ENCODE measurements at places on chromosomes 3 and 15. TPM values are rescaled to one million over a fixed set of nuclear protein-coding genes. Genes with fewer than 3 reads are reported as not detected.

Gene AHSG
- 568 TPM for polyA plus RNA-seq

DNA sequence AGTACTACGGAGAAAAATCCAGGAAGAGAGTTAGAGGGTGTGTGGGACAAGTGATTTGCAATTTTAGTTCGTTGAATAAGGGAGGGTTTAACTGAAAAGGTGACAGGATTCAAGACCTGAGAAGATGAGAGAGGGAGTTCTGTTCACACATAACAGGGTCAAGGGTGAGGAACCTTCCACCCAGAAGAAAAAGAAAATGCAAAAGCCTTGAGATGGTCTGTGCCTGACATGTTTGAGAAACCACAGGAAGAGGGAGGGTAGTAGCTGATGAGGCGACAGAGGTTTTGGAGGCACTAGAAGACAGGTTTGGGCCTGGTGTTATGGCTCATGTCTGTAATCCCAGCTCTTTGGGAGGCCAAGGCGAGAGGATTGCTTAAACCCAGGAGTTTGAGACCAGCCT lies 591 bp upstream of the SLC25A20 start:
- peak overlapping the region; percentile 59 for H3K27ac ChIP-seq
- H3K36me3 ChIP-seq = no peaks in the 10 kb centered on the region
- no peak for DNase-seq

DNA sequence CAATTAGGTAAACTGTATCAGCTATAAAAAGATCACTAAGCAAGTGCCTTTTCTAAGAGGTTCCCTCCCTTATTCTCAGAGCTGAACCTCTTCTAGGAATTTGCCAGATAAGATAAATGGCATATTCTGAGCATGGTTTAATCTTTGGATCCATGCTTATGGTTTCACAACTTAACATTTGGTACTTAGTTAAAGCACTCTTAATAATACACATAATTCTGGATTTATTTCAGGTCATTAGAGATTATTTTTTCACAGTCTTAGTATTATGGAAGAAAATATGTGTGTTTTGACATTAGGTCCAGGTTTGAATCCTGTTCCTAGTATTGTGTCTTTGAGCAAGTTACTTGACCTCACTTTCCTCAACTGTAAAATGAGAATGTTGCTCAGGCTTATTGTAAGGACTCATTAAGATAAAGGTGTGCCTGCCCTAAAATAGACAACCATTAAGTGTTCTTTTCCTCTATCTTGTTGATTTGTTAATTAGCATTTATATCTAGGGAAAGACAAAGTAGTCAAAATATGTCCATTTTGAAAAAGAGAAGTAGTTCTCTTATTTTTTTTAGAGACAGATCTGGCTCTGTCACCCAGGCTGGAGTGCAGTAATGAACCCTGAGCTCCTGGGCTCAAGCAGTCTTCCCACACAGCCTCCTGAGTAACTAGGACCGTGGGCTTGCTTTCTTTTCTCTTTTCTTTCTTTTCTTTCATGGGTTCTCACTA lies 43.4 kb downstream of the TSC22D2 start:
- no peak for DNase-seq
- H3K27ac ChIP-seq = no peak overlapping the region
- no peak overlapping the region for H3K4me3 ChIP-seq
- H3K4me1 ChIP-seq = peaks cover 17% of the 10 kb centered on the region
- no peaks in the 10 kb centered on the region for H3K36me3 ChIP-seq
- H3K27me3 ChIP-seq = no peaks in the 10 kb centered on the region

DNA sequence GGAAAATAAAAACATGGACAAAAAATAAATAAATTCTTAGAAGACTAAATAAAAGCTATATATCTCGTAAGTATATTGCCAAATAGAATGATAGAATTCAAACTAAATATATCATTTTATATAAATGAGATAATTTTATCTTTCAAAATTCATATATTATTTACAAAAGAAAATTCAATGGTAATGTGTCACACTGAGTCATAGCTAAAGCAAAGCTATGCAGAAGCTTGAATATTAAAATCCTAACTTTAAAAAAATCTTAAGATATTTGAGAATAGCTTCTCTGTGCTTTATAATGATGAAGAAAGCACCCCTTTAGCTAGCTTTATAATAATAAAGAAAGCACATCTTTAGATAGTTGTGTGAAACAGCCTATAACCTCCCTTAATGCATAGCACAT lies 1010.8 kb downstream of the OTOL1 start:
- no peaks in the 10 kb centered on the region for H3K4me1 ChIP-seq
- no peak overlapping the region for H3K4me3 ChIP-seq
- H3K27me3 ChIP-seq = no peaks in the 10 kb centered on the region
- no peaks in the 10 kb centered on the region for H3K36me3 ChIP-seq

Gene PGBD4
- polyA plus RNA-seq = 0.56 TPM

Gene PPP1R14D
- polyA plus RNA-seq = 0.47 TPM

DNA sequence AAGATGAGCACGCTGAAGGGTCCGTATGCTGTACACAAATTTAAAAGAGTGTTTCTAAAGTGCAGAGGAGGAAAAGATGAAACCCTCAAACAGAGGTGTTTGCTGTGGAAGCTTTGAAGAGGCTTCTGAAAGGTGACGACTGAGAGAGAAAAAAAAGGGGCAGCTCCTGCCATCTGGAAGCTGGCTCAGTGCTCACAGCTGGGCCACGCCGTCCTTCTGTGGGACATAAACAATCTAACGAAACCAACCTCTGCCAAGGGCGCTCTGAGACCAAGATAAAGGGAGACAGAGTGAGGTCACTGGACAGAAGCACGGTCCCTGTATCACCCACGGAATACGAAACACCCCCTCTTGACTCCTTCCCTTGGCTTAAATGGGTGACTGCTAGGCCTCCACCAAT lies 96.3 kb upstream of the SLC6A6 start:
- no peaks in the 10 kb centered on the region for H3K36me3 ChIP-seq
- no peak for DNase-seq
- H3K4me3 ChIP-seq = no peak overlapping the region
- H3K4me1 ChIP-seq = peaks cover 6% of the 10 kb centered on the region

GRCh38 chr3:8539419-8539818 lies 37.8 kb downstream of the LMCD1 start:
- H3K36me3 ChIP-seq = no peaks in the 10 kb centered on the region
- H3K27me3 ChIP-seq = no peaks in the 10 kb centered on the region
- H3K4me3 ChIP-seq = no peak overlapping the region
- DNase-seq = no peak
- H3K27ac ChIP-seq = peak overlapping the region; percentile 39
- H3K4me1 ChIP-seq = peaks cover 6% of the 10 kb centered on the region

GRCh38 chr3:188670446-188670845 lies 501.3 kb upstream of the TPRG1 start:
- no peak overlapping the region for H3K27ac ChIP-seq
- peaks cover 5% of the 10 kb centered on the region for H3K4me1 ChIP-seq
- no peak for DNase-seq
- no peaks in the 10 kb centered on the region for H3K36me3 ChIP-seq

DNA sequence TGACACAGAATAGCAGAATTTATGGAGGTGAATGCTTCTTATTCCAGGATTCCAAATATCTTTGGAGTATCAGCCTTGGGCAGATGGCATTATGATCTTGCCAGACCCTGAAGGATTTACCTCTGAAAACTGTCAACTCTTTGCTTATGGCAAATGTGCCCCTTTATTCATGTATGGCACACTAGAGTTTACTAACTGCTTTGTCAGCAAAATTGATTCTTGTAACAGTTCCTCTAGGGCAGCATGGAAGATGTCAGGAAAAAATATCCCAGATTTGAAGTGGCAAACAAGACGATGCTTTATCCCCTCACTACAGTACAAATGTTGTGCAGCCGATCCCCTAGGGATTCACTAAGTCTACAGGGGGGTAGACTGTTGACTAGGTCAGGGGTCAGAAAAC lies 79.7 kb downstream of the EDEM1 start:
- H3K27me3 ChIP-seq = no peaks in the 10 kb centered on the region
- H3K27ac ChIP-seq = no peak overlapping the region
- no peak for DNase-seq

GRCh38 chr3:128400671-128401070 lies 66.0 kb downstream of the DNAJB8 start:
- H3K27ac ChIP-seq = no peak overlapping the region
- H3K27me3 ChIP-seq = no peaks in the 10 kb centered on the region
- no peaks in the 10 kb centered on the region for H3K36me3 ChIP-seq
- no peak overlapping the region for H3K4me3 ChIP-seq

DNA sequence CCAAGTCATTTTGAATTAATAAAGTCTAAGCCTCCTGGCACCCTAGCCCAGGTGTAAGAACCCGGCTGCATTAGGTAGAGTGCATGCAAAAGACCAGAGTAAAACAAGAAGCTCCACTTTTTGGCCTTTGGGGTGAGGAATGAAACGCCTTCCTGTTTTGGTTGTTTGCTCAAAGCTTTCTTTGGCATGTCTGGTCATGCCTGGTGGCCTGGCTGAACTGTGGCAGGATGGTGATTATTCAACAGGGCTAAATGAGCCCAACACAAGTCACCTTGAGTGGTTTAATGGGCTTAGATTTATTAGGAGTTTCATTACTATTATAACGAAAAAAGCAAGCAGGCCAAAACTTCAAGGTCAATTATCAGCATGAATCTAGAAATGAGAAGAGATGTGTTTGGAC lies 40.9 kb upstream of the LDHAL6B start:
- H3K4me3 ChIP-seq = no peak overlapping the region
- H3K27ac ChIP-seq = peak overlapping the region; percentile 0
- H3K27me3 ChIP-seq = no peaks in the 10 kb centered on the region
- H3K36me3 ChIP-seq = no peaks in the 10 kb centered on the region
- peaks cover 11% of the 10 kb centered on the region for H3K4me1 ChIP-seq

DNA sequence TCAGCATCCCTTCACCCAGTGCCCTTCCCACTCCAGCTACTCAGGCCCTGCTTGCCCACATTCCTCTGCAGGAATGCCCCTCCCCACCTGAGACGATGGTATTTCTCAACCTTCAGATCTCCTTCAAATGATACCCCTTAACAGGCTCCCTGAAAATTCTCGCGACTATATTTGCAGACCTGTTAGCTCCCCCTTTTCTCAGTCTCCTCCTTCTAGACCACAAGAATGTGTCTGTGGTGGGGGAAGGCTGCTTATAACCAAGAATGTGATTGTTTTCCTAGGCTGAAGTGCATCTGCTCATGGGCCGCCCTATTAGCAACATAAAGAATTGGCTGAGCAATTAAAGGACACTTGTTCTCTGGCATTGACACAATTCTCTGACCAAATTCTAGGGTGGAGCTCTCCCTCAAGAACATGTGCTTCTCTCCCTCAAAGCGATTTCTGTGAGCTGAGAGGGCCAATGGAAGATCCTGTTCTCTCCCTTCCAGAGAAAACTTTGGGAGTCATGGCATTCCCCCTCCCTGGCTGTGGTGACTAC lies 19.1 kb upstream of the LIMD1 start:
- no peak overlapping the region for H3K27ac ChIP-seq
- H3K4me3 ChIP-seq = no peak overlapping the region
- H3K36me3 ChIP-seq = no peaks in the 10 kb centered on the region
- H3K4me1 ChIP-seq = no peaks in the 10 kb centered on the region
- DNase-seq = no peak

- H3K27me3 ChIP-seq = no peaks in the 10 kb centered on the region
- H3K4me1 ChIP-seq = peaks cover 3% of the 10 kb centered on the region
- no peaks in the 10 kb centered on the region for H3K36me3 ChIP-seq
- H3K4me3 ChIP-seq = no peak overlapping the region
Observed at GRCh38 chr15:99509686-99510461, 55.9 kb upstream of the MEF2A start.

DNA sequence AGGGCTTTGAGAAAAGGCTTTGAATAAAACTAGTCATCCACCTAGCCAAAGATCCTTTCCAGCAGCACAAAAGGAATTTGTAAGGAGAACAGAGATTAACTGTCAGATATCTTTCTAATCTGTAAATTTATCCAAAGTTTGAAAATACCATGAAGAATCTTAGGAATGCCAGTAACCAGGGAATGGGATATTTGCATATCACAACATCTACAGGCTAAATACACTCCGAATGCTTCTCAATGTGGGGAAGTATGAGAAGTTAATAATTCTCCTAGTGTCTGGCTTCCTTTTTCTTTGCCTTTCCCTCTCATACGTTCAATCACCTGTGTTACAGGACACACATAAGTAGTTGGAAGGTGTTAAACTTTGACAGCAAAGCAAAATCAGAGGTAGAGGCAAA lies 7.8 kb downstream of the ANAPC13 start:
- H3K4me3 ChIP-seq = no peak overlapping the region
- peak overlapping the region; percentile 21 for H3K27ac ChIP-seq
- peaks cover 4% of the 10 kb centered on the region for H3K4me1 ChIP-seq
- no peaks in the 10 kb centered on the region for H3K27me3 ChIP-seq
- H3K36me3 ChIP-seq = no peaks in the 10 kb centered on the region

DNA sequence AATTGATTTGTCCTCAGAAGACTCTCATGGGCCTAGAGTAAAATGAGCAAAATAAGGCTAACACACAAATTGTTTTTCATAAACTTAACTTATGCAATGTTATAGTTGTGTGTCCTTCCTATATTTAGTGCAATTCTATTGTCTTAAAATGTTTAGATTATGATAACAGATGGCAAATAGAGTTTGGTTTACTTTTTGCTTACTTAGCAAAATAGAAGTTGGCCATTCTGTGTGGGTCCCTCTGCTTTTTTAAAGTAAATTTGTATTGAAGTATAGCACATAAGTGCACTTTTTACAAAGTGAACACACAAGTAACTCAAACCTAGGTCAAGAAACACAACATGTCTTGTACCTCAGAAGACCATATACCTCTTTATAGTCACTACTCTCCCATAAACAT lies 150.6 kb upstream of the RARB start:
- no peak overlapping the region for H3K4me3 ChIP-seq
- H3K27ac ChIP-seq = no peak overlapping the region
- no peaks in the 10 kb centered on the region for H3K4me1 ChIP-seq
- no peak for DNase-seq
- H3K36me3 ChIP-seq = no peaks in the 10 kb centered on the region
- no peaks in the 10 kb centered on the region for H3K27me3 ChIP-seq

GRCh38 chr3:112136959-112137693 lies 4.1 kb upstream of the GCSAM start:
- no peaks in the 10 kb centered on the region for H3K36me3 ChIP-seq
- H3K27me3 ChIP-seq = no peaks in the 10 kb centered on the region
- H3K4me1 ChIP-seq = no peaks in the 10 kb centered on the region
- DNase-seq = peak; percentile 61
- H3K4me3 ChIP-seq = no peak overlapping the region

DNA sequence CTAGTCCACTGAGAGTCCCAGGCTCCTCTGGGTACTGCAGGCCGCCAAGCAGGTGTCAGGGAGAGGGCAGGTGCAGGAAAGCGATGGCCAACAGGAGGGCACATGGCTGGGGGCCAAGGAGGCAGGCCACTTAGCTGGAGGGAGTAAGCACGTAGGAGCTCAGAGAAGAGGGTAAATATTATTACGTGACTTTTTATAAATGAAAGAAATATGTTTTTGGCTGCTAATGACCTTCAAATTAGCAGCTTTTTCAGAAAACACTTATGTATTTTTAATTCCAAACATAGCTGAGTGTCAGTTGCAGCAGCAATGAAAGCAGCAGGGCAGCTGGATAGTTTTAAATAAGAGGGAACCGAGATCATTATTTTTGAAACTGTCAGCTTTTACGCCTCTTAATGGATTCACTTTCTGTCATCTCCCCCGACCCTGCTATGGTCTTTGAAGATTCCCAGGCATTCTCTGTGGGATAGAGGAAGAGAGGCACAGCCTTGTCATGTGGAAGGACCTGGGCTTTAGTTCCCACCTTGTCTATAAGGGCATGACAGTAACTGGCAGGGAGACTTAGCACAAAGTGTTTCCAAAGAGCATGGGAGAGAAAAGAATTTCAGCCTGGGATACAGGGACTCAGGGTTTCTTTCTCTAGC lies 477.1 kb downstream of the EPHB1 start:
- H3K27ac ChIP-seq = no peak overlapping the region
- no peaks in the 10 kb centered on the region for H3K36me3 ChIP-seq
- no peak overlapping the region for H3K4me3 ChIP-seq
- no peaks in the 10 kb centered on the region for H3K4me1 ChIP-seq

Gene TF
- polyA plus RNA-seq = 401 TPM

GRCh38 chr3:122260206-122260605 lies 64.8 kb upstream of the CSTA start:
- no peak overlapping the region for H3K27ac ChIP-seq
- H3K36me3 ChIP-seq = no peaks in the 10 kb centered on the region
- DNase-seq = no peak
- no peaks in the 10 kb centered on the region for H3K4me1 ChIP-seq
- no peak overlapping the region for H3K4me3 ChIP-seq
- H3K27me3 ChIP-seq = no peaks in the 10 kb centered on the region

All from hepatocyte (in vitro differentiated cells).